BJ (cell line): ENCODE measurements at places on chromosomes 11 and 22.

DNA sequence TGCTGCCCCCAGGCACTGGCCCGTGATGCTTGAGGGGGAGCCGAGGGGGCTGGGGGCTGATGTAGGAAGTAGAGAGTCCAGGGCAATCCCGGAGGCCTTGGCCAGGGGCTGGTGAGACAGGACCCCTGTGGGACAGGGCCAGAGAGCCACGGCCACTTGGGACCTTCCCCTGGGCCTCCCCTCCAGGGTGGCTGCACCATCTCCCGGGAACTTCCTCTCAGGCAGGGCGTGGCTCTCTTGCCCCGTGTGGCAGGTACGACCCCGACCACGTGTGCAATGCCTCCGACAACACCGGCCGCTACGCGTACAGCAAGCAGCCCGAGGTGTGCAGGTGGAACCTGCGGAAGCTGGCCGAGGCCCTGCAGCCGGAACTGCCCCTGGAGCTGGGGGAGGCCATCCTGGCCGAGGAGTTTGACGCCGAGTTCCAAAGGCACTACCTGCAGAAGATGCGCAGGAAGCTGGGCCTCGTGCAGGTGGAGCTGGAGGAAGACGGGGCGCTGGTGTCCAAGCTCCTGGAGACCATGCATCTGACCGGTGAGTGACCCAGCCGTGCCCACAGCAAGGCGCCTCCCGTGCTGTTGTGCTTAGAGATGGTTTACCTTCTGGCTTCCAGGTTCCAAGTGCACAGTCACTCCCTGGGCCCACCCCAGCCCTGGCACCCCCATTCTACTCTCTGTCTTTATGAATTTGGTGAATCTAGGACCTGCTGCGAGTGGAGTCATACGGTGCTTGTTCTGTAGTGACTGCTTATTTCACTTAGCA is 9.7 kb downstream of the SELENOO start:
- DNase-seq: no peak

- DNase-seq: no peak
These were observed 80.1 kb downstream of the SVIP start for GRCh38 chr11:22749536-22749935.

- no peak for DNase-seq
These were observed 50.4 kb upstream of the RAB1B start for GRCh38 chr11:66218036-66218435.

DNA sequence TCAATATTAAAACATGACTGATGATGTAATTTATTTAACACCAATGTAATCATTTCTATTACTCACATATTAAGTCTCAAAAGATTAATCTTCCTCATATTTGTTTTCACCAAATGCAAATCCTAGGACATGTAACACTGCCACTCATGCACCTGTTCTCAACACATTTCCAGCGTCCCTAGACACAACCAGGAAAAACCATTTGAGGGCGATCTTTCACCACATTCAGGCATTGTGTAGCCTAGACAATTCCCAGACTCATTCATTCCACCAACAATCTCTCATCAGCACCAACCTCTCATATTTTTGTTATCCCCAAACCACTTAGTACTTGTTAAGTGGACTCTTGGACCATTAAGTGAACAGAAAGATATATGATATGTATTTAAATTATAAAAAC is 66.1 kb downstream of the SLC36A4 start:
- no peak for DNase-seq

DNA sequence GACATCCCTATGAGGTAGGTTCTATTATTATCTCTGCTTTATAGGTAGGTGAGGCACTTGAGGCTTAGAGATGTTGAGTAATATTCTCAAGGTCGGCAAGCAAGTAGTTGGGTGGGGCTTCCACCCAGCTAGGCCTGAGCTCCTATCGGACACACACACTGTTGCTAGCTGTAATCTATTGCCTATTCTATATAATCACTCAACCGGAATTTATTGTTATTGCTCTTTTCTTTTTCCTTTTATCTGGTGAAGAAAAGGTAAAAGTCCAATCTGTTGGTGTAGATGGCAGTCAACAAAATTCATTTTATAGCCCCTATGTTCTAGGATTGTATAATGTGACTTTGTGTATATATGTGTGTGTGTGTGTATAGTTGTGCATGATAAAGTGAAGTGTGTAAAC is 3.4 kb downstream of the OR9Q2 start:
- DNase-seq: no peak

GRCh38 chr22:48804811-48805301 is 1022.8 kb downstream of the BRD1 start:
- DNase-seq: no peak

DNA sequence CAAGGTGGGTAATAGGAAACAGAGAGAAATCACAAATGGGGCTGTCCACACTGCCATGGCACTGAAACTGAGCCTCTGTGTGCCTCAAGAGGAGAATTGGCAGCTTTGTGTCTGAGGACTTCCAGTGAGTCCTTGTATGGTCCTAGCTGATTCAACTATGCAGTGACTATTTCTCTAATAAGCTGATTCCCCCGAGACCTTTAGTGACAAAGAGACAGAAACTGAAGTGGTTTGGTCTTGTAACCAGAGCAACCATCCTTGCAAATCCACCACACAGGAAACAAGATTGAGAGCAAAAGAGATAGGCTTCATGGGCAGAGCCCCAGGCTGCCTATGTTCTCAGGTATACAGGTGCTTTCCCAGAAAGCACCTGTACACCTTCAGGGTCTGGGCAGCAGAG is 1038.5 kb downstream of the NTM start:
- no peak for DNase-seq

DNA sequence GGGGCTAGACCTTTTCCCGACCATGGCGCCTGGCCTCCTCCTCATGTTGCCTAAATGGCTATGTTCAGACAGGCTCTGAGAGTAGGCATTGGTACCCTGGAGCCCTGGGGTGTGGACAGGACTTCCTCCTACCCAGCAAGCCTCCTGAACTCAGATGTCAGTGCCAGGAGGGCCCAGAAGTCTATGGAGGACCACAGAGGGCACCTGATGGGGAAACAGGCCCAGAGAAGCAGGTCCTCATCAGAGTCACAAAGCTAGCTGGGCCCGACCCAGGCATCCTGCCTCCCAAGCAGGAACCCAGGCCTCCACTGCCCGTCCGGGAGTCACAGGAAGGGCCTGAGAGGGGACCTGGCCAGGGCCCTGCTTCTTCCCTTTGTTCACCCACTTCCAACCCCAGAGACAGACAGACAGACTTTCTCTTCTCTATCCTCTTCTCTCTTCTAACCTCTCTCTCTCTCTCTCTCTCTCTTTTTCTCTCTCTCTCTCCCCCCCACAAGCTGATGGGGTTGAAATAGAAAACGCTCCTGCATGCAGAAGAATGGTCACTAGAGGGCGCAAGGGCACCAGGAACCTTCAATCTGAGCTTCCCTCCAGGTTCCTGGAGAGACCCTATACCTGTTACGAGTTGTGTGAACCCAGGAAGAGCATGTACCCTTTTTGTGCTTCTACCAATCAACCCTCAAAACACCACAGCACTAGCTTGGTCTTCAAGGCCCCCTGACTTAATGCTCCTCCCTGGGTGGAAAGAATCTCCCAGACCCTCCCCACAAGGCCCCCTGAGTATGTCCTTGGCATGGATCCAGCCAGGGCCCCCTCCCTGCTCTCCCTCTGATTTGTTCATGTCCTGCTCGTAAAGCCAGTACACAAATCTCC is 27.1 kb downstream of the ARAP1 start:
- DNase-seq: no peak

DNA sequence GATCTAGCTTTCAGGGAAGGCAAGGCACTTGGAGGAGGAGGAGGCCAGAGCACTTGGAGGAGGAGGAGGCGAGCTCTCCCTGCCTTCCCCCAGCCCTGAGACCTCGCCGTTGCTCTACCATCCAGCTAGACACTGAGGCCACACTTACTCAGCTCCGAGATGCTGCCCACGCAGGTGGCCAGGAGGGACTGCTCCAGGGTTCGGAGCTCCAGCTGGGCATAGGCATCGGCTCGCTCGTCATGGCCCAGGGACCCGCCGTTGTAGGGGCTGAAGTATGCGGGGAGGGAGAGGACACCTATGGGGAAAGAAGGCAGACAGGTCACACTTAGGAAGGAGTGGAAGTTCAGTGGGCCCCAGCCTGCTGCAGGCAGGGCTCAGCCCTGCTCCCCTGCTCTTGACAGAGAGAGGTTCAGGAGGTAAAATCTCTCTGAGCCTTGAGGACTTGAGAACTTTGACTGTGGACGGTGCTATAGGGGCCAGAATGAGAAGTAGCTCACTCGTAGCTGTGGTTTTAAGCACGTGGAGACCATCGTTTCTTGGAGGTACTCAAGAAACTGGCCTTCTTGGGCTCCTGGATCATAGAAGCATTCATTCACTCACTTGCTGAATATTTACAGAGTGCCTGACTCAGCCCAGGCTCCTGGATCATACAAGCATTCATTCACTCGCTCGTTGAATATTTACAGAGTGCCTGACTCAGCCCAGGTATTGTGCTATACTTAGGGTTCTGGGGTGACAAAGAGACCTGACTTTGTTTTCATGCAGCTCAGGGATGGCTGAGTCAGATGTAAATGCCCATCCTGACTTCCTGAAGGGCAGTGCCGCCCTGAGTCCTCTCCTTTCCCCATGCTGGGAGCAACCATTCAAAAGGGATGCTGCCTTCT is 99.2 kb downstream of the NAT10 start:
- DNase-seq: no peak

DNA sequence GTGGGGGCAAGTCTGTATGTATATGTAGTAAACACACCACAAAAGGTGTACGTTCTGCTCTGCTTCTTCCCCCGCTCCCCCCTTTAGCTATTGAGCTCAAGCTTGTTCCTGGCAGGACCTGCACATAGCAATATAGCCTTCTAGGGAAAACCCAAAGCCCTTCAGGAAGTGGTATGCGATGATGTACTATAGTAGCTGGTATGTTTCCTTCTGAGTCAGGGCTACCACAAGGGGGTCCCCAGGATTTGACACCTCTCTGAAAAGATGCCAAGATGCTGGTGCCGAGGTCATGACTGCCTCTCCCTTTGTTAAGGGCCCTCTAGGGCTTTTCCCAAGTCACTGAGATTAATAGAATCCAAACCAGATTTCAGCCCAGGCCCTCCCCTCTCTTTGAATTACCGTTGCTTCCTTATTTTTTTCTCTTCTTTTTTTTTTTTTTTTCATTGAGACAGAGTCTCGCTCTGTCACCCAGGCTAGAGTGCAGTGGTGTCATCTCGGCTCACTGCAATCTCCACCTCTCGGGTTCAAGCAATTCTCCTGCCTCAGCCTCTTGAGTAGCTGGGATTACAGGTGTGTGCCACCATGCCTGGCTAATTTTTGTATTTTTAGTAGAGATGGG is 268.4 kb downstream of the ETS1 start:
- DNase-seq: no peak

DNA sequence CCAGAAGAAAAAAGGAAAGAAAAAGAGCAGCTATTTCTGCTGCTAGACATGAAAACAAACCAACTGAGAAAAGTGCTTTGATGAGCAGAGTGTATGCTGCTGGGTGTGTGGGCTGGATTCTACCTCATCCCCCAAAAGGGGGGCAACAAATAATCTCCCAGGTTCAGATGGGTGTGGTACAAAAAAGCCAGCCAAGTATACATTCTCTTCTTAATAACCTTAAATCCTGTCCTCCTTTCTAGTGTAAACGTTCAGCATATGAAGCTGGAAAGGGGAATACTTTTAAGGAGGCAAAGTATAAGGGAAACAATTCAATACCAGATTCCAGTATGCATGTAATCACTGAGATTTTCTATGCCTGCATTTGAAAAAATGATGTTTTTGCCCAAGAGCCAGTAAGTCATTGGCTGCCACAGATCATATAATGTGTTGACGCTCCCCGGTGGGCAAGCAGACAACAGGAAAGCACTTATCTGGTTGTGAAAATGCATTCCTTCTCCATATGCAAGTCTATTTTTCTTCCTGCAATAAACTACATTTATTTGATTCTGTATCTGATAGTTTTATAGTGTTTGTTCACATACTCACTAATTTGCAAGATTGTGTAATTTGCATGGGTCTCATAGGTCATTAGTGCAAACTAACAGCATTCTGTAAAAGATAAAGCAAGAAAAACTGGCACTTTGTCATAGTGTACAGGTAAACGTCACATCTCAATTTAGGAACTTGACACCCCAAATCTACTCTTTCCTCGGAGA is 201.1 kb downstream of the CADM1 start:
- no peak for DNase-seq
